Stimulated activated CD4-positive, alpha-beta T cell treated with anti-CD3 and anti-CD28 coated beads, Interleukin-4, amount 100 ng/mL, for 4 hours (primary cell): ENCODE measurements at places on chromosomes 3 and 15.

GRCh38 chr15:39194106-39194830 lies 386.6 kb upstream of the THBS1 start:
- DNase-seq, result no peak

GRCh38 chr3:28989646-28990089 lies 291.2 kb upstream of the RBMS3 start:
- DNase-seq, result no peak

DNA sequence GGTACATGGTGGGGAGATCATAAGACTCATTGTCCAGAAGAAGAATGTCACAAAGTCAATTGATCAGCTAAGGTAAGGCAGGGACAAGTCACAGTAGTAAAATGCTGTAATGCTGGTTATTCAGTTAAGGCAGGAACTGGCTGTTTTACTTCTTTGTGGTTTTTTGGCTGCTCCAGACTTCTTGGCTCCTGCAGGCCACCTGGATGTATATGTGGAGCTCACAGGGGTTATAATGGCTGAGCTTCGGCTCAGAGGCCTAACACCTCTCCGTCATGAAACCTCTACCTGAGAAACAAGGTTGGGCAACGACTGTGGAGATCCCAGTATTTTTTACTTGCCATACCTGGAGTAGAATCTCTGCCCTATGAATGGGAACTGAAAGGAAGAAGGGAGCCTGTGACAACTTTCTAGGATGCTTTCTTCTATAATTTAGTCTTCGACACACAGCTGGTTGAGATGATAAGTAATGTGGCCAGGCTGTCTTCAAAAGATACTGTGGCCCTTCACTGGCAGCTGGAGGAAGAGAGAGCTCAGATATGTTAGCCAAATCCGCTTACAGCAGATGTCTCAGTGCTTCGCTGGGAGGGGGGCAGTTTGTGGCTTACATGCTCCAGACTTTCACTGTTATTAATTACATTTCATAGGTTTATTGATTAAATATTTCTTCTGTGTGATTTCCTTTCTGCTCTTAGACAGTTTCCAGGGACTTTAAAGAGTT lies 887.8 kb downstream of the IGSF11 start:
- DNase-seq, result no peak

- DNase-seq, result no peak
Observed at GRCh38 chr3:127719369-127719768, 46.6 kb downstream of the ABTB1 start.
